Stimulated activated CD4-positive, alpha-beta T cell treated with anti-CD3 and anti-CD28 coated beads, Interleukin-12 subunit alpha, Interleukin-12 subunit beta, amount 100 ng/mL, for 4 hours (primary cell): ENCODE measurements at places on chromosomes 7 and 10.

DNA sequence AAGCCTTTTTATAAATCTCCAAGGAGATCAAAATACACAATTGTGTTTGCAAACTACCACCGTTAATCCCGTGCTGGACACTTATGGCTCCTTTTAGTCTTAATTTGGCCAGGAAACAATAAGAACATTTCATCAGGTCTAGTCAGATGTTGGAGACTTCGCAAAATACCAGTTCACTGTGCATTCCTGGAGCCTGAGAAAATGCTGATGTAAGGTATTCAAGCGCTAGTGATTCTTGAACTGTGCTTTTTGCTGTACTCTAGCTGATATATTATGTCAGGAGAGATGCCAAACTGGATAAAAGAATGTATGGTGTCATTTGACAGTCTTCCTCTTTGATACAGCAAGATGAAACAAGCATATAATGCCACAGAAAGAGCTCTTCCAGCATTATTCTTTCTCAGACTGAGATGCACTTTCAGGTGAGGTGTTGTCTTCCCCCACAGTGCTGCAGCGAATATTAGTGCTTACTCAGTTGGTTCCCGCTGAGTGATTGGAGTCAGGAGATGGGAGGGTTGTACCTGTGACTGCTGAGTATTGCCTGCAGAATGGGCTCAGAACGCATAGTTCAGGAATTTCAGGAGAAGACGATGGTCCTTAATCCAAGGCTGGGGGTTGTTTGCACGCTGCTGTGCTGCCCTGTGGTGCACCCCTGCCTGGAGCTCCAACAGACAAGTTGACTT, 59.2 kb downstream of the OGDH start:
- DNase-seq: no peak

- no peak for DNase-seq
Measured at GRCh38 chr7:138478499-138478908, 18.4 kb downstream of the TRIM24 start.

DNA sequence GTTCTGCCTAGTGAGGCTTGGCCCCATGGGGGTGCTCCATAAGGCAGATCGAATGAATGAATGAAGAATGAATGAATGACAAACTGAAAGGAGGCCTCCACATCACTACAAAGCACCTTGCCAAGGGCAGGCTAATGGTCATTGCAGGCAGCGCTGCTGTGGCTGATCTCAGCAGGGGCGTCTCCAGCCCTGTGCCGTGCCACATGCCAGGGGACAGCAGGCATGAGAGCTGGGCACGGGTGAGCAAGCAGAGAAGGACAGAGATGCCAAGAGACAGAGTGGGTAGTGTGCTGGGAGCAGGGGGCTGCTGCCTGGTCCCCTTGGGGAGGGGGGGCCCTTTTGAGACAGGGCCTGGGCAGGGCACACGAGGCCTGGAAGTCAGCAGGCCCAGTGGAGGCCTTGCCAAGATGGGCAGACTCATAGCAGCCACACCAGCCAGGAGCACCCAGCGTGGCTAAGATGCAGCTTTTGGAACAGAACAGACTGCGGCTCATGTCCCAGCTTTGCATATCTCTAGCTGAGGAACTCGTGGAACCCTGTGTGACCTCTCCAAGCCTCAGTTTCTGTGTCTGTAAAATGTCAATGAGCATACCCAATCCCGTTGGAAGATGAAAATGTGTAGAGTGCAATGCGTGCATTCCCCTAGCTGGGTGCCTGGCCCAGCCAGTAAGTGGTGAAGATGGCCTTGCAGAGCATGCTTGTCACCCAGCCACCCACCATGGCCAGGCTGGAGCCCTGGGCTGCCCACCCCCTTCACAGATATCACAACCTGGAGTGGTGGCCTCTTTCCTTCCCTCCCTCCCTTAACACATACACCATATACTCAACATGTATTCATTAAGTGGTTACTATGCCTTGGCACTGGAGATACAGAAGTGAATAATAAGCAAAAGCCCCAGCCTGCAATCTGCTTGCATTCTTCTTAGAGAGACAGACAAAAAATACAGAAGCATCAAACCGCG, 61.1 kb upstream of the LRRC18 start:
- DNase-seq: no peak

DNA sequence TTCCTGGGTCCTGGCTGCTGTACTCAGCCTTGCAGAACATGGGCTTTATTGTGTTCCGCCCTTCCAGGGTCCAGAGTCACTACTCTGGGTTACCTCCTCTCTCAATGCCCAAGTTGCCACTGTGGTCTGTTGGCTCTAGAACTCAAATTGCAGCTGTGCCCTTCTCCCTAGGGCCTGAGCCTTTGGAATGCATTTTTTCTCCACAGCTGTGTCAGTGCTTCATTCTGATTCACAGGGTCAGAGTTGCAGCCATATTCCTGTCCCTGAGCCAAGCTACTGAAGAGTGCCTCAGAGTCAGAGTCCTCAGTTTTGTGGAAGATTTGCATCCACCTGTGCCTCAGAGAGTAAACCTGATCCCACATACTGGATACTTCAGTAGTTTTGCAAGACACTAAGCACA, 167.5 kb downstream of the ITGB1 start:
- DNase-seq: no peak

- DNase-seq: no peak
Measured at GRCh38 chr10:18424200-18424599, 227.2 kb downstream of the NSUN6 start.

- DNase-seq: no peak
Measured at GRCh38 chr10:121340271-121340831, 257.9 kb downstream of the FGFR2 start.

- no peak for DNase-seq
Measured at GRCh38 chr10:4804465-4804864, 21.5 kb upstream of the AKR1E2 start.
